Lung (tissue), 17 donors: ENCODE measurements at places on chromosomes 7 and 10. TPM values are rescaled to one million over a fixed set of nuclear protein-coding genes. Genes with fewer than 3 reads are reported as not detected.

Gene C10orf67
- polyA plus RNA-seq = 0.33 TPM

Gene OR13A1
- not detected for polyA plus RNA-seq

Gene FAM20C
- polyA plus RNA-seq = 23.9 TPM

Gene ERVW-1
- 0.04 TPM for polyA plus RNA-seq

Gene EPDR1
- polyA plus RNA-seq = 22.5 TPM

Gene ZNHIT1
- 167 TPM for polyA plus RNA-seq

Gene PIK3CG
- 3.5 TPM for polyA plus RNA-seq

Gene EBF3
- polyA plus RNA-seq = 0.06 TPM

Gene NOLC1
- 60.9 TPM for polyA plus RNA-seq

Gene LIPA
- polyA plus RNA-seq = 91.8 TPM

Gene TMEM178B
- 0.04 TPM for polyA plus RNA-seq

Gene NKX1-2
- 0.02 TPM for polyA plus RNA-seq

Gene KCP
- polyA plus RNA-seq = 0.47 TPM

Gene SLC18A3
- polyA plus RNA-seq = not detected

Gene GPR158
- polyA plus RNA-seq = not detected

Gene ENO4
- polyA plus RNA-seq = 0.96 TPM

Gene GTPBP4
- 41.7 TPM for polyA plus RNA-seq

Gene INA
- 0.04 TPM for polyA plus RNA-seq

Gene BAIAP2L1
- 12.5 TPM for polyA plus RNA-seq

Gene ASB10
- not detected for polyA plus RNA-seq

Gene PAX4
- not detected for polyA plus RNA-seq

Gene GPNMB
- polyA plus RNA-seq = 96.6 TPM

Gene OR2A42
- polyA plus RNA-seq = 0.02 TPM

Gene FHIP2A
- 8.2 TPM for polyA plus RNA-seq

Gene RSPH10B
- 2.3 TPM for polyA plus RNA-seq

Gene TACC2
- polyA plus RNA-seq = 163 TPM

Gene LLCFC1
- 0.22 TPM for polyA plus RNA-seq

Gene PKD2L1
- 1.5 TPM for polyA plus RNA-seq

Gene LARP4B
- polyA plus RNA-seq = 24.7 TPM

Gene PRKAR2B
- 4.9 TPM for polyA plus RNA-seq

Gene USP54
- polyA plus RNA-seq = 19.7 TPM

Gene CNTNAP2
- polyA plus RNA-seq = 0.18 TPM

Gene ADAM12
- 0.38 TPM for polyA plus RNA-seq

Gene ZKSCAN5
- 3.1 TPM for polyA plus RNA-seq

Gene ACSM6
- polyA plus RNA-seq = not detected

Gene SFMBT2
- 3.4 TPM for polyA plus RNA-seq

Gene RBP4
- polyA plus RNA-seq = 7.3 TPM

Gene SYT15B
- polyA plus RNA-seq = 10.2 TPM

Gene SMKR1
- 2.2 TPM for polyA plus RNA-seq

Gene STEAP1B
- 0.16 TPM for polyA plus RNA-seq

Gene FAM13C
- polyA plus RNA-seq = 1.2 TPM

Gene TMEM139
- 8.4 TPM for polyA plus RNA-seq

Gene HECW1
- polyA plus RNA-seq = 0.05 TPM

Gene ST8SIA6
- 1.8 TPM for polyA plus RNA-seq

Gene VPS37D
- 0.66 TPM for polyA plus RNA-seq

Gene CYP2C9
- polyA plus RNA-seq = 0.08 TPM

Gene RBM20
- 0.25 TPM for polyA plus RNA-seq

Gene CPN1
- polyA plus RNA-seq = not detected

Gene DEPP1
- 48.3 TPM for polyA plus RNA-seq

Gene SPAM1
- not detected for polyA plus RNA-seq

Gene ABCA13
- 1.2 TPM for polyA plus RNA-seq

Gene NPTX2
- 0.81 TPM for polyA plus RNA-seq

Gene PRF1
- polyA plus RNA-seq = 11.5 TPM

Gene IGF2BP3
- 2.2 TPM for polyA plus RNA-seq

Gene FAM237B
- not detected for polyA plus RNA-seq
